ENCODE measurements at places on chromosomes 13 and 19.

GRCh38 chr13:114112826-114113322, 19.5 kb downstream of the RASA3 start:
- no peak for DNase-seq

GRCh38 chr13:92390217-92390616, 836.4 kb upstream of the GPC6 start:
- no peak for DNase-seq

DNA sequence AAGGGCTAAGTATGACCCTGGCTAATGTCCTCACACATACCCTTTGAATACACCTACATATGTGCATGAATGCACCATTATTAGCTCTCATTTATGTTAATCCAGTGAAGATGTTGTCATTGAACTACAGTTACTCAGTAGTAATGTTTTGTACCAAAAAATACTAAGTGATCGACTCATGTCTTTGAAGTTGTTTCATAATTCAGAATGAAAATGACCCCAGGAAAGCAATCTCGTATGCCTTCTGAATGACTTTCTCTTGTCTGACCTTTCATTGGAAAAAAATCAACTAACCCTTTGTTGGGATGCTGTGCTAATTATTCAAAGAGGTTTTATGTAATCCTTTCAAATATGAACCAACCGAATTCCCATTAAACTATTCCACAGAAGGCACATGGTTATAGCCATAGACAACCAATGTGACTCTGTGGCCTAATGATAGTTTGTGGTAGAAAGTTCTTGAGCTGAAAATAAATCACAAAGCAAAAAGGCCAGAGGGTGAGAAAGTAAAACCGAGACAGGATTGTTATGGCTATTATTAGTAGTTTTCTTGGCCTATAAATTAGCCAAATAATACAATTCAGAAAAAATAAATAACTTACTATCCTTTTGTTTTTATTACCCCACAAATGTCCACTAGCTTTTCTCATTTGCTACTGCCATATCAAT, 86.8 kb upstream of the STARD13 start:
- no peak for DNase-seq

DNA sequence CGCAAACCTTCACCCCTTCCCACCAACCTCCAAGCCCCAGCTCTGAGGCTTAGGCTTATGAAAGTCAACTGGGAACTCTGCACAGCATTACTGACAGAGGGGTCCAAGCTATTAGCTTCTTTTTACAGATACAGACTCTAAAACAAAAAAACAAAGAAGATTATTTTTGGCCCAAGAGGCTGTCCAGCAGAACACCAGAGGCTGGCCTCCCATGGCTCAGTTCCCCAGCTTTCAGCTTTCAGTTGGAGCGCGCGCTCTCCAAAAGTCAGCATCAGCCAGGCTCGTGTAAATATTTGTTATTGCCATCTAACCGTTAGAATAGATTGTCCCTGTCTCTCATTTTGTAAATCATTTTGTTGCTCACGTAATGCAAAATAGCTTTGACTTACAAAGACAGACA, 58.4 kb downstream of the ZIC5 start:
- DNase-seq: no peak

GRCh38 chr13:50444726-50445125, 398.8 kb downstream of the DLEU7 start:
- no peak for DNase-seq

DNA sequence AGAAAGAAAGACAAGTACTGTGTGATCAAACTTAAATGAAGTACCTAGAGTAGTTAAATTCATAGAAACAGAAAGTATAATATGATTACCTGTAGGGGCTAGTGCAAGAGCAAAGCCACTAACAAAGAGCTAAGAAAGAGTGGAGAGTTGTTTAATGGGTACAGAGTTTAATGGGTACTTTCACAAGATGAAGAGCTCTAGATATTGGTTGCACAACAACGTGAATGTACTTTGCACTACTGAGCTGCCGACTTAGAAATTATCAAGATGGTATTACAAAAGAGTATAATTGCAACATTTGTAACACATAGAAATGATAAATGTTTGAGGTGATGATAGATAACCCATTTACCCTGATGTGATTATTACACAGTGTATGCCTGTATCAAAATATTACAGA, 140.3 kb upstream of the GPC6 start:
- no peak for DNase-seq

DNA sequence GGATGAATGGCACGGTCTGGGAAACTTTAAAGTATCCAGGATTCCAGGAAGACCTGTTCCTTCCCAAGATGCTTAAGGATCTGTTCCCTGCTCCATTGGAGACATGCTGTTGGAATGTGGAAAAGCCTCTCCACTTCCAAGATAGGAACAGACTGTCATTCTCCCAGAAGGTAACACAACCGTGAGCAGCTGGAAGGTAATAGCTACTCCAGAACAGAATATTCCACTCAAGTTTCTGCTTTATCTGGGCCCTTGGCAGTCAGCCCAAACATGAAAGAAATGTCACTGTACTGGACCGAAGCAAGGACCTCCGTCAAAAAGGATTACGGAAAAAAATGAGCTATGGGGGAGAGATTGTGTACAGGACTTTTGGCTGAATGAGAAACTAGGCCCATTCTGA, 420.9 kb upstream of the NBEA start:
- no peak for DNase-seq
